NCI-H2081 treated with DMSO at 0.1 percent for 48 hours (cell line): ENCODE measurements at places on chromosomes 12 and 14.

- DNase-seq, result no peak
Observed at GRCh38 chr12:23576372-23576771, 373.1 kb downstream of the SOX5 start.

DNA sequence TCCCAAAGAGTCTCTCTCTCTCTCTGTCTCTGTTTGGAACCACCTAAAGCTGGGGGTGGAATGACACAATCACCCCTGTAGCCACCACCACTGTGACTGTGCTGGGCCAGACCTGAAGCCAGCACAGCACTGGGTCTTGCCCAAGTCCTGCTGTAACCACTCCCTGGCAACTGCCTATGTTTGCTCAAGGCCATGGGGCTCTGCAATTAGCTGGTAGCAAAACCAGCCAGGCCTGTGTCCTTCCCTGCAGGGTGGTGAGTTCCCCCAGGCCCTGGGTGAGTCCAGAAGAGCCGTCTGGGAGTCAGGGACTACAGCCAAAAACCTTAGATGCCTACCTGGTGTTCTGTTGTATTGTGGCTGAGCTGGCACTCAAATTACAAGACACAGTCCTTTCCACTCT lies 50.8 kb downstream of the DGLUCY start:
- DNase-seq, result no peak

DNA sequence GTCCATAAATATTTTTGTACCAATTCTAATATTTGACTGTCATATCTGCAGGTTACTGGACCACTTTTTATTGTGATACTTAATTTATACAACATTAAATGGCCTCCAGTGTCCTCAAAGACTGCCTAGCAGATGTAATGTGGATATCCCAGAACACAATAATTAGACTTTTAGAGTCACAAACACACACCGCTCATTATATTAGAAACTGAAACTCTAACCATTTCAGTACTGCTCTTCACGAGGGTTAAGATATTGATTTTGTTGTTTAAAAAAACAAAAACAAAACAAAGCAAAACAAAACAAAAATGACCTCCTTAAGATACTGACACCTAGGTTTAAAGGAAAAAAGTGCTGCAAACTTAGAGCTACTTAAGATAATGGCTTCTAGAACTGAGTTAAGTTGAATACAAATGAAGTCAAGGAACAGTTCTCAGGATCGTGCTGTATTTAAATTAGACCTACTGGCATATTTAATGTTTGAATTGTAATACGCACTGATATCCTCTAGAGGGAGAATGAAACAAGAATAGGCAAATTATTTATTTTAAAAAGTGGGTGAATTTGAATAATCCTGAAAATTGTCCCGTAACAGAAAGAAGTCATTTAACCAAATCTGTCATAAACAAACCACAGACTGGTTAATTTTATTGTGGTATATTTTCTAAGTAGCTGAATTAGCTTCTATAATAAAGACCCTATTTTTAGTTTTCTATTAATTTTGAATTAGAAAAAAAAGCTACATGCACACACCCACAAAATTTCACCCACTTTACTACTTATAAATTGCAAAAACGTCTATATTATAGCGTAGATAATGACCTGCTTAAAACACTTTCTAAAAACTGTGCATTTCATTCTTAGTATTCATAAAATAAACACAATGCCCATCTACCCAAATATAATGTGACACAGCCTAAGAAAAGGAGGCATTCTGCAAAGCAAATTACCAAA lies 395.2 kb upstream of the DCN start:
- no peak for DNase-seq

DNA sequence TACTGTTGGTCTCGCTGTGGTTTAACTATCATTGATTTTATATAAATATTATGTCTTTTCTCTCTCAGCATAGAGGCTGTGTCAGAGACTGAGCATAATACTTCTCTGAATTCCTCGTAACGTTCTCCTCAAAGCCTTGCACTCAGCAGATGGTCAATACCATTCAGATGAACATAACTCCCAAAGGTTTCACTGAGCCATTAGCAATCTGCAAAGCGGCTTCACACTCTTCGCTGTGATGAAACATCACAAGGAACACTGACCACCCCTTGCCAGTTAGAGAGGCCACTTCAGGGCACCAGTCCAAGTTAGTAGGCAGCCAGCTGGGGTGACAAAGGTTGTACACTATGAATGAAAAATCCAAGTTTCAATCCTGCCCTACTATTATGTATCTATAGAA lies 30.1 kb upstream of the STON2 start:
- DNase-seq, result no peak

GRCh38 chr14:91241863-91242262 lies 2.6 kb downstream of the GPR68 start:
- no peak for DNase-seq

- no peak for DNase-seq
Observed at GRCh38 chr14:56161658-56162057, 43.4 kb downstream of the PELI2 start.

DNA sequence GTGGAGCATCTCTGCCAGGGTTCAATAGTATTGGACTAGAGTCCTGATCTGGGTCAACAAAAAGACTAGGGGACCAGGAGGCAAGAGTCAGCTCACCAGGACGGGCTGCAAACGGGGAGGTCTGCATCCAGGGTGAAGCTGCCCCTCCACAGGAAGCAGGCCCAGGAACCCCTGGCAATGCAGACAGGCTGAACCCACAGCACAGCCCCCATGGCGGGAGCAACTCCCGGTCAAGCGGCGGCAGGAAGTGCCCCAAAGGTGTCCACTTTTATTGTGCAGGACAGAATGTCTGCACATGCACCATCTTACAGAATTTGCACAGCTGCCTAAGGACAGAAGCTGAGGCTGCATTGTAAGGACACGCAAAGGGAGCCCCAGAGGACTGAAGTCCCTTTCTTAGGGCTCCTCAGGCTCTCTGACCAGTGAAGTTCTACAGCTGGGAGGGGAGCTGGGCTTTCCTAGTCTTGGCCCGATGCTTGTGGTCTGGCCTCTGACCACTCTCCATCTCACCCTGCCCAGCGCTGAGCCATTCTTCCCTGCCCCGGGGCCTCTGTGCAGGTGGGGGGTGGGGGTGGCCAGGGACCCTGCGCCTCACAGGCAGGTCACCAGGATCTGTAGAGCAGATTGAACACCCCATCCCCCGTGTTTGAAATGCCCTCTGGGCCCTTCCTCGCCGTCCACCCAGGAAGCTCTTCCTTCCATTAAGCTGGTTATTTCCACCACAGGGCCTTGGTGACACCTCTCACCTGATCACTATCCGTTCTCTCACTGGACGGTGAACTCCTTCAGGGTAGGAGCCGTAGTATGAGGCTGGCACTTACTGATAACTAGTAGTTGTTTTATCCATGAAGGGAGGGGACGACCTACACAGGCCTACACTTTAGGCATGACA lies 75.9 kb downstream of the NINJ2 start:
- DNase-seq, result no peak

DNA sequence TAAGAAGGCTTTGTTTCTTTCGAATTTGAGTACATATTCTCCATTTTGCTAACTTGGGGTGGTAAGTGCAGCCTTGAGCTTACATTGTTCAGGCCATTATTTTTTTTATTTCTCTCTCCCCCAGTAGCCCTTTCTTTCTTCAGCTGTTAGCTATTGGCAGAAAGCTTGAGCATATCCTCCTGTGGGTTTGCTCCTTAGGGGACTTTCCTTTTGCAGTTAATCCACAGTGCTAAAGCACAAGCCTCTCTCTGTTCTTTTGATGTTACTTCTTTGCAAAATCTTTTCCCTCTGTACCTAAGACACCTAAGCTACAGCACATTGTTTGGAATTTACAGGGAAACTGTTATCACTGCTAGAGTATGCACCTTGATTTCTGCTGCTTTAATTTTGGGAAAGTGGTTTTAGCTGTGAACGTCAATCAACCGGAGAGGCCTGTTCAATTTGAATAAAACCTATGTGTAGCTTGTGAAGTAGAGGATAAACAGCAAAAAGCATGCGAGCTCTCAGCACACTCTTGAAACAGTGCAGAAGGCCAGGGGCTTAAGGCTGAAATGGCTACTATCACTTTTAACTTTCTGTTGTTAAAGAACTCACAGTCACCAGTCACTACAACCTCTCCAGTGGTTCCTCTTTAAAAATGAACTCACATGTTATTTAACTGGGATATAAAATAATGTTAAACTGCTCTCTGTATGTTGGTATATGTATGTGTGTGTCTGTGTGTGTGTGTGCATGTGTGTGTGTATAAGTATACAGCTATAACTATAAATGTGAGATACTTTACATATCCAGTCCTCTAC lies 139.2 kb downstream of the PDZRN4 start:
- DNase-seq, result no peak

DNA sequence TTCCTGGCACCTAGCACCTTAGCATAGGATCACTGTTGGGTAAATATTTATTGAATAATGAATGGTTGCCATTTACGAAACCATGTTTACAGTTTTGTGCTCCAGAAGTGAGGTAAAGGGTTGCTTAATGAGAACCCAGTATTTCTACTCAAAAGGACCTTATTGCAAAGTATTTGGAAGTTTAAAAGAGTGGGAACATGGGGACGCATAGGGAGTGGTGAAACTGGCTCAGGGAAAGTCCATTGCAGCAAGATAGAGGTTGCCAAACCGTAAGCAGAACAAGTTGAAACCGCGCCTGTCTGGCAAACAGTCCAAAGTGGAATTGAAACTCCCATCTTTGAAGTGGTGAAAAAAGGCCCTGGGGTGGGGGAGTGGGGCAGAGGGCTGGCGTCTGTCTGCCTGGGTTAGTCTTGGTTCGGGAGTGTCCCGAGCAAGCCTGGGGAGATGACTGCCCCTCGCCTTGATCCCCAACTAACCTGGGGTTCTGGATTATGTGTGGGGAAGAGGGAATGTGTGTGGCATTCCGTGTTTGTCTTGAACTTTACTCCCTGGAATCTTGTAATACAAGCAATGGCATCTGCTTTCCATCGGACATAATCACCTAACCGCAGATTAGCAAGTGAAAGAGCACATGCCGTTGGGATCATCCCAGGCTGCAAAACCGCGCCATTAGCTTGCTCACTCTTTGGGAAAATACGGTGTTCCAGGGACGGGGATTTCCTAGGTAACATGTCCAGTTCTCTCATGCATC lies 7.2 kb downstream of the ALDH2 start:
- DNase-seq, result no peak

DNA sequence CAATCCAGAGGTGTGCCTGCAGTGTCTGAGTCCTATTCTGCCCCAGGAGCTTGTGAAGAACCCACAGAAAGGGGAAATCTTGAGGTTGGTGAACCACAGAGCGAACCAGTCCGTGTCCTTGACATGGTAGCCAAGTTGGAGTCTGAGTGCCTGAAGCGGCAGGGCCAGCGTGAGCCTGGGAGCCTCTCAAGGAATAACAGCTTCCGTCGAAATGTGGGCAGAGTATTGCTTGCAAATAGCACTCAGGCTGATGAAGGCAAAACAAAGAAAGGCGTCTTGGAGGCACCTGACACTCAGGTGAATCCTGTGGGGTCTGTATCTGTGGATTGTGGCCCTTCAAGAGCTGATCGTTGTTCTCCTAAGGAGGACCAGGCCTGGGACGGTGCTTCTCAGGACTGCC lies 60.5 kb downstream of the ATG14 start:
- no peak for DNase-seq

DNA sequence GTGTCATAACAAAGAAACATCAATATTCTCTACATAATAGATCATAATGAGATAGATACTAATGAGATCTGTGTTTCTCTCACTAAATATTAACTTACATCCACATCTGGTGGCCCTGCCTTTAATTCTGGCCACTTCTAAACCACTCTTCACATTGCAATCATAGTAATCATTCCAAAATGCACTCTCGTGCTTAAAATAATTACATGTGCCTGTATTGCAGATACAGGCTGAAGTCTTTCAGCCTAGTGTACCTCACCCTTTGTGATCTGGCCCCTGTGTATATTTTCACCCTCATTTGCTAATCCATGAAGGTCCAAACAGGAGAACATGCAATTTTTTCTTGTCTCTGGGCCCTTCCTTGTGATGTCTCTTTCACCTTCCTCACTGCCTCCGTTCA lies 108.0 kb downstream of the LIN7A start:
- no peak for DNase-seq

DNA sequence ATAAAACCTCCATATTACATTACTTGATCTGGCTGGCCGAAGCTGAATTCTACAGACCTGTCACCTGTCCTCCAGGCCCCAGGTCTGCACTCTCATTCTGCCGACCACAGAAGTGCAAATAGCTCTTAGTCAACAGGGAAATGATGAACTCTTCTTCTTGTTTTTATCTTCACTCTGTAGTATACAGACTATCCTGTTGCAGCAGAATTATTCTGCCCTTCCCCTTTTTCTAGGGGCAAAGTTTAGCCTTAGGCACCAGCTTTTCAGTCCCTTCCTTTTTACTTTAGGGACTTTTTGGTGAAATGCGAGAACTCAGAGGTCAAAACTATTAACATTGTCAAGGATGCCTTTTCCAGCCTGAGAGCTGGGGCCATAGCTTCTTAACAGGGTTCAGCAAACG lies 229.6 kb upstream of the EGLN3 start:
- no peak for DNase-seq

DNA sequence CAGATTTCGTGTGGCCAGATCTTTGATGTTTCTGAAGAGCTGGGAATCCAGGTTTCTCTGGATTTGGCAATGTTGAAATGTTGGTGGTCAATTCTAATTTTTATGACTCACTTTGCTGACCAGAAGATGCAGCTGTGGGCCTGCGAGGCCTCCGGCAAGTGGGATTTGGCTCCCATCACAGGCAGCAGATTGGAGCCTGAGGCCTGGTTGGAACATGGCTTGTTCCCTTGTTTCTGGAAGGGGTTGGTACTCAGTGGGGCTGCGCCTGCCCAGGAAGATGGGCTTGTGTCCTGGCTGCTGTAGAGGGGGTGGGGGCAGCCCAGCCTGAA lies 23.1 kb downstream of the FBRSL1 start:
- no peak for DNase-seq

GRCh38 chr14:105143451-105144025 lies 25.0 kb downstream of the JAG2 start:
- DNase-seq, result no peak

DNA sequence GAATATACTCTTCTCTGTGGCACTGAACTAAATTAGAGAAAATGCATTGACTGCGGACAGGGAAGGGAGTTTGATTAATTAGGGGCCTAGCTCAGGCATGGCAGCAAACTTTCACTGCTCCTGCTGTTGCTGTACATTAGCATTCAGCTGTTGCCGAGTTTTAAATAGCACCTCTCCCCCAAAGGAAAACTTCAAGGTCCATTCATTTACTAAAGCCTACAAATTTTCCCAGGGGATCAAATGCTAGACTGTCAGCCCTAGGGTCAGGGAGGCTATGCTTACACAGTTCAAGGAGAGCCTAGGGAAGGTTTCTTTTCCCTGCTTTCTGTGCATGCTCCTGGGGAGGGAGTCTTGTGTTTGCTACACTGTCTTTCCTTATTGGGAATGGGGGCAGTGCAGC lies 60.0 kb upstream of the GZMB start:
- DNase-seq, result no peak
